CD4-positive, alpha-beta T cell treated with Interleukin-10 for 1 hour (primary cell): ENCODE measurements at places on chromosomes 5 and 9.

DNA sequence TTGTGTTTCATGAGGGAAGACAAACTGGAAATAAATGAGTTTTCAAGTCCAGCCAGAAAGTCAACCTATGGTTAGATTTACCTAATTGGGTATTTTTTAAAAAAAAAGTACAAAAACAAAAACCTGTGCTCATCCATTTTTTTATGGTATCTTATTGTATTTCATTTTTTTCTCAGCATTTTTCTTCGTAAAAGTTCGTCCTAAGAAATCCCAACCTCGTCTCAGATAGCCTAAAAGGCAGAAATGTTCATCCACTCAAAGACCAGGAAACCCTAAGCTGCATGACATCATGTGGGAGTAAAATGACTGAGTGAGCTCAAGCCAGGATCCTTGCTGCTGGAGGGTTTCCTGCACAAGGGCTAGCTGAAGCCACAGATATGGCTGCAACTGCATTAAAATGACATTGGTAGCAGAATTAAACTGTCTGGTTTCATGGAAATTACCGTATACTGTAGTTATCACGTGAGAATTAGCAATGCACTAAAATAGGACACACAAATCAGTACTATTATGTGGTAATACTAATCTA lies 70.4 kb downstream of the NFIB start:
- DNase-seq = no peak

- DNase-seq = no peak
These were observed 79.4 kb upstream of the ADRB2 start for GRCh38 chr5:148746826-148747535.

GRCh38 chr5:98031926-98032325 lies 741.5 kb upstream of the RGMB start:
- no peak for DNase-seq

- no peak for DNase-seq
These were observed 154.7 kb upstream of the RUSC2 start for GRCh38 chr9:35335164-35335563.

DNA sequence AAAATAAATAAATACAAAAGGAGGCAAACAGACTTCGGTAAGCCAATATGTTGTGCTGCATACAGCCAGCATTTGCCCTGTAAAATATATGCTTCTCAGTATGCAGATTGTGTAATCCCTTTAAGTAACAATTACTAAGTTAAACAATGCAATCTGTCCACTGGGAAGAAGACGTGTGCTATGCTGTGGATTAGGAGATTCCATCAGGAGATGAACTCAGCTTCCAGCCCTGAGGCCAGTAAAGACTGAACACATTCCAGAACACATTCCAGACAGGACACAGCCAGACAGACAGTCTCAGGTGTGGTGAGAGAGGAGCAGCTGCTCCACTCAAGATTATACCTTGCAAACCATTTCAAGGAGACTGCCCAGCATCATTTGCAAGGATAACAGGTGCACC lies 97.8 kb downstream of the MPDZ start:
- DNase-seq = no peak
